Heart right ventricle (tissue), 16 donors: ENCODE measurements at places on chromosomes 2 and 18. TPM values are rescaled to one million over a fixed set of nuclear protein-coding genes. Genes with fewer than 3 reads are reported as not detected.

- no peak for DNase-seq
These were observed 420.8 kb upstream of the SPHKAP start for GRCh38 chr2:228602288-228602687.

GRCh38 chr18:63819786-63820185 is 44.6 kb downstream of the SERPINB7 start:
- DNase-seq, result no peak

PDE11A gene
- 0.88 TPM for polyA plus RNA-seq

- no peak for DNase-seq
These were observed 212.7 kb downstream of the KCNE4 start for GRCh38 chr2:223264541-223265193.

IKZF2 gene
- polyA plus RNA-seq, result 0.36 TPM

SPATS2L gene
- polyA plus RNA-seq, result 23.4 TPM

IL1RN gene
- polyA plus RNA-seq, result 0.87 TPM

- DNase-seq, result no peak
These were observed 27.4 kb downstream of the DBI start for GRCh38 chr2:119393971-119394748.

ALMS1 gene
- polyA plus RNA-seq, result 5.7 TPM

DNA sequence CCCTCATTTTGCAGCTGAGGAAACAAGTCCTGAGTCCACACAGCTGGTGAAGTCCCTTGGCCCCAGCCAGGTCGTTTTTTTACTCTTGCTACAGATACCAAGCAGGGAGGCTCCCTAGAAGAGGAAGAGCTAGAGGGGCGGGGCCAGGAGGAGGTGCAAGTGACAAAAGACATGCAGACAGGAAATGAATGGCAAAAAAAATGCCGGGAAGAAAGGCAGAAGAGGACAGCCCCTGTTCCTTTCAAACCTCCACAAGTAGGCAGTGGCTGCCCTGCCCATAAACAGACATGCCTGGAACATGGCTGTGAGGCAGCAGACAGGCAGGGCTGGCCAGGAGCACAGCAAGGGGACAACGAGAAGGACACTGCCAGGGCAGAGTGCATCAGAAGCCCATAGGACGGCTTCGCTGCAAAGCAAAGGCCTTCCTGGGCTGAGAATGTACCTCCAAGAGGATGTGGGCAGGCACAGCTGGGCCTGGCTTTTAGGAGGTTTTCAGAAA is 108.7 kb downstream of the ZBTB7C start:
- no peak for DNase-seq

- DNase-seq, result no peak
These were observed 66.5 kb downstream of the AGAP1 start for GRCh38 chr2:235560345-235560744.

GRCh38 chr2:207180741-207181140 is 15.0 kb upstream of the KLF7 start:
- DNase-seq, result no peak

- no peak for DNase-seq
These were observed 120.3 kb downstream of the RBMS1 start for GRCh38 chr2:160373263-160373662.

DNA sequence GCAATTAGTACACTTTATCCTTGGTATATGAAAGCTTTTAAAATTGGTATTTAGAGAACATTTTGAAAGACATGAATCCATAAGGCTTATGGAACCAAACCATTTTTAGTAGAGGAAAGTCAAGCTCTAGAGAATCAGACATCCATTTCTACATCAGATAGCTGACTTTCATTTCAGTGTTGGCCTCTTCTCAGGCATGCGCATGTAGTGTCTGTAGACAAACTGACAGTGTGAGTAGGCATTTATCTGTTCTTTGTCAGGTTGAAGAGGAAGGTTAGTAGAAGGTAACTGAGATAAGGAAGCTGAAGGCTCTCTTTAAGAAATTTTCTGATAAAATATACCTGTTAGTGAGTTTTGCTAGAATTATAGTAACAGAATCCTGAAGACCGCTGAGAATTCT is 221.9 kb upstream of the SIX3 start:
- no peak for DNase-seq

- DNase-seq, result no peak
These were observed 1.1 kb downstream of the ARHGAP28 start for GRCh38 chr18:6730416-6731221.

APLF gene
- polyA plus RNA-seq, result 1.8 TPM

DNA sequence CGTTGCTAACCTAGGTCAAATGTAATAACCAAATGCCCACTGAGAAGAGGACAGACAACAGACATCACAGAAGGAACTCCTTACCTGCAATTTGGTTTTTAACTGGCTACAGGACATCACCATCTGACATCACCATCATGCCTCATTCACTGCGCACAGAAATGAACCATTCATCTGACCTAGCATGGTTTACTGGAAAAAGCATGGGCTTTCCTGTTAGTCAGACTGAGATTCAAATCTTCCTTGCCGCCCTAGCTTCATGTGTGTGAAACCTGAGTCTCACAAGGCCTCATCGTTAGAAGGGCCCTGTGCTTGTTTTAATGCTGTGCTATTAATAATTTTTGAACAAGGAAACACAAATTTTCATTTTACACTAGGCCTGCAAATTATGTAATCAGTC is 1.1 kb upstream of the HIBCH start:
- DNase-seq, result no peak

- no peak for DNase-seq
These were observed 471.3 kb downstream of the ZEB2 start for GRCh38 chr2:144048631-144049060.

DNA sequence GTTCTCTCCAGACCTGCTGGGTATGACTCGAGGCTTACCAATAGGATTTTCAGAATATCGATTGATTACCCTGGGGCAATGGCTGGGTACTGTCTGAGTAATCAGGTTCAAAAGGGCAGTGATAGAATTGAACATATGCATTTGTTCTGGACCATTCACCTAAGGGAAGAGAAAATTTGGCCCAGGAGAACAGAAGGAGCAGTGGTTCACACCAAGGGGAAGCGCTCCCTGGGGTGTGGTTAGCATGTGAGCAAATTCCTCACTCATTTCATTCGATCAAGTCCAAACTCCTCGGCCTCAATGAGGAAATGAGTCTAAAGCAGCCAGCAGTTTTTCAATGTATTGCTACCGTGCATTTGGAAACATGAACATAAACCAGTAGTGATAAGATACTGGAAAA is 55.6 kb downstream of the CYP26B1 start:
- no peak for DNase-seq

DNA sequence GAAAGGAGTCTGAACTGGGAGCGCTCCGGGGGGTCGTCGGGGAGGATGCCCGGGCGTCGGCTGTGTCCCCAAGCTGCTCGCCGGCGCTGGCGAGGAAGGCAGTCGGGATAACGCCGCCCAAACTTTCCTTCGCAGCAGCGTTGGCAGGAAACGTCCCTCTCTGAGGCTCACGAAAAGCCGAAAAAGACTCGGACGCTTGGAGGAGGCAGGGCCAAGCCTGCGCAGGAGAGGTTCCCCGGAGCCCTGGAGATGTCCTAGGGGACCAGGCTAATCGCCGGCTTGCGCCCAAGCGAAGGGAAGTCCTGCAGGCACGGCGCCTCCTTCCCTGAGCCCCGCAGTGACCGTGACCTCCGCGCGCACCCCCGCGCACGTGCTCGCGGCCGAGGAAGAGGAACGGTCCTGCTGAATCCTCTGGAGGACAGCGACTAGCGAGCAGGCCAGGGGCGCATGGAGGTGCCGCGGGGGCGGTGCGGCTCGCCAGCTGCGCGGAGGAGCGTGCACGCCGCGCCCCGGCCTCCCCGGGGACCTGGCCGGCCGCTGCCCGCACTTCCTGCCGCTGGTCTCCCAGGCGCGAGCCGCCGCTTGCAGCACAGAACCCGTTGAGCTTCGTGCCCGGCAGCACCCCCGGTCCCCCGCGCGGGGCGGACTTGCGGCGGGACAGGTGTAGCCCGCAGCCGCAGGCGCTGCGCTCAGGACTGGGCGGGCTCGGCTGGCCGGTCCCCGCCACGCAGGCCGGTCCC is at the start of gene SH3RF3:
Gene SH3RF3 (plus strand): TSS at position 590 of the 740 bp plus-strand sequence.
- peak; percentile 46 for DNase-seq

- no peak for DNase-seq
These were observed 67.1 kb downstream of the MGAT5 start for GRCh38 chr2:134320930-134321329.

GRCh38 chr2:68741238-68741637 is 6.6 kb downstream of the ARHGAP25 start:
- no peak for DNase-seq

LOXHD1 gene
- polyA plus RNA-seq, result 0.19 TPM

DPP4 gene
- 5.2 TPM for polyA plus RNA-seq

- no peak for DNase-seq
These were observed 12.0 kb upstream of the GALM start for GRCh38 chr2:38653715-38654527.

IGFBP5 gene
- 67.1 TPM for polyA plus RNA-seq

TGFA gene
- polyA plus RNA-seq, result 1.2 TPM

DNA sequence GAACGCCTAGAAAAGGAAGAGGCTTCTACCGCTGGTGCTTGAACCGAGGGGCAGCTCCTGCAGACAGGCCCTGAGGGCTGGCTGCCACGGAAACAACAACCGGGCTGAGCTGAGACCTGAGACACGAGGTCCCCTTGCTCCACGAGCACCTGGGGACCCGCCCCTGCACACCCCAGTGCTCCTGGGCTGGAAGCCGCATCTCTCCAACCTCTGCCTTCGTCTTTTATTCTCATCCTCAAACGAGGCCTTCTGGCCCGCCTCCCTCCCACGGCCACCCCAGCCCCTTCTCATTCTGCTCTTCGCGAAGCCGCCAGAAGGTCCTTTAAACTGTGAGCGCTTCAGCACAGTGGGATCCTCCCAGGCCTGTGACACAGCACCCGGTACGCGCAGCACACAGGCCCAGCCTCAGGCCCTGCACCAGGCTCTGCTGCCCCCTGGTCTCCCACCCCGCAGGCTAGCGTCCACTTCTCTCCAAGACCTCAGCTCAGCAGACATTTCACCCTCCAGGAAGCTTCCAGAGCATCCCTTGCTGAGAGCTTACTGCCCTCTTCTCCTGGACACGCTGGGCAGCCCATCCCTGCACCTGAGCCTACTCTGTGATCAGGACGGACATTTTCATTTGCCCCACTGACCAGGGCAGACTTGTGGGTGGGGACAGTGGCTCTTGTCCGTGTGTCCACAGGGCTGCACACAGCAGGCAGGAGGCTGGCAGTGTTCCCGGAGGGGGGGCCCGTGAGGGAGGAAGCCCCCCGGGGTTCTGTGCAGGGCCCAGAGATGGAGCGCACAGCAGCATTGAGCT is 149.7 kb downstream of the PXDN start:
- no peak for DNase-seq

SLC35F6 gene
- 13.2 TPM for polyA plus RNA-seq

- DNase-seq, result no peak
These were observed 11.3 kb upstream of the KCNF1 start for GRCh38 chr2:10900216-10901109.

- no peak for DNase-seq
These were observed 35.8 kb downstream of the KATNAL2 start for GRCh38 chr18:46953195-46953594.

- DNase-seq, result no peak
These were observed 85.4 kb upstream of the MAP4K3 start for GRCh38 chr2:39522518-39522877.

IHH gene
- not detected for polyA plus RNA-seq

SULT1C2 gene
- polyA plus RNA-seq, result not detected

REG1B gene
- 0.23 TPM for polyA plus RNA-seq

MAP2 gene
- 3.6 TPM for polyA plus RNA-seq

EFR3B gene
- 1.3 TPM for polyA plus RNA-seq

- no peak for DNase-seq
These were observed 118.4 kb downstream of the ALK start for GRCh38 chr2:29802986-29803385.

DNA sequence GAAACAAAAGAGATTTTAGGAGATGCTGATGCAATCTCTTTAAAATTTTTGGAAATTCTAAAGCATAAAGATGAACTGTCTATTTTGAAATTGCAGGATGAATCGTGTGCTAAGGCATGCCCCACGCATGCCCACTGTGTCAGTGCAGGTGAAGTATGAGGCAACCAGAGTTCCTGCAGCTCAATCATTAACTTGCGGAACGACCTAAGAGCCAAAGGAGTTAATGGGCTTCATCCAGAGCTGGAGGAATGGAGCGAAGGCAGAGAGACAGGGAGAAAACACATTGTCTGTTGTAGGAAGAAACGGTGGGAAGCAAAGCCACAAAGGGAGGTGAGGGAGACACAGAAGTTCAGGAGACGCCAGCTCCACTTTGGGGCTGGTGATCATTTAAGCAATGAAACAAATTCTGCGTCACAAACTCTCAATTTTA is 265.2 kb downstream of the CCDC85A start:
- no peak for DNase-seq

GRCh38 chr18:45670281-45670962 is 53.6 kb upstream of the SLC14A1 start:
- DNase-seq, result no peak

UNC80 gene
- polyA plus RNA-seq, result not detected

DNA sequence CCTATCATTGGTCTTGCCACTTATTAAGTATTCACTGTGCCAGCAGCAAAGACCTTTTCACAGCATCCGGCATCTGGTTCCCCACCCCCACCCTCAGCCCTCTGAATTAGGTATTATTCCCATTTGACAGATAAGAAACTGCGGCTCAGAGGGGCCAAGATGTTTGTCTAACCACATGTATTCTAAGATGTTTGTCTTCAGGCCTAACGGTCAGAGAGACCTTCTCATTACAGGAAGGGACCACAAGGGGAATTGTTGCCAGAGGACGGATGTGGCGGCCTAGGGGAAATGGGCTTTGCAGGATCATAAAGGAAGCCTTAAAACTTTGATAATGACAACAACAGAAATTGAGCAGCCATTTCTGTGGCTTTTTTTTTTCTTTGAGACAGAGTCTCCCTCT is 16.6 kb downstream of the NPPC start:
- DNase-seq, result no peak

NYAP2 gene
- not detected for polyA plus RNA-seq

GAL3ST2 gene
- not detected for polyA plus RNA-seq

PER2 gene
- polyA plus RNA-seq, result 1.4 TPM

- DNase-seq, result no peak
These were observed 47.9 kb upstream of the FANCL start for GRCh38 chr2:58289029-58289428.

CWC22 gene
- polyA plus RNA-seq, result 5.6 TPM

DNA sequence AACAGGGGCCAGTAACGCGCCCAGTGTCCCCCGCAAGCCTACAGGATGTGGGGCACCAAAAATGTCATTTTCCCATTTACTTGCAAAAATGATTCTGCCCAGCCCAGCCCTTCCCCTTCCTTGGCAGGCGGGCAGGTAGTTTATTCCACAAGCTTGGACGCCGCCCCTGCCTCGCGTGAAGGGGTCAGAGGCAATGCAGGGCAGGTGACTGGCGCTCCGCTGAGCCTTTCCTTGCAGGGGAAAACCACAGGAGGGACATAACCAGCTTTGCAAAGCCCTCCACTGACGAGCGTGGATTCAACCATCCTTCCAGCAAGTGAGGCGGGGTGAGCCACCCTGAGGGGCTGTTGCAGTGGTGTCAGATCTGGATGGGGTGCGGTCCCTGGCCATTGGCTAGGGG is 5.3 kb downstream of the MAB21L4 start:
- DNase-seq, result no peak
